Panc1 (cell line): ENCODE measurements at places on chromosomes 3 and 15. TPM values are rescaled to one million over a fixed set of nuclear protein-coding genes. Genes with fewer than 3 reads are reported as not detected.

MUC4 gene
- 0.03 TPM for total RNA-seq

DNA sequence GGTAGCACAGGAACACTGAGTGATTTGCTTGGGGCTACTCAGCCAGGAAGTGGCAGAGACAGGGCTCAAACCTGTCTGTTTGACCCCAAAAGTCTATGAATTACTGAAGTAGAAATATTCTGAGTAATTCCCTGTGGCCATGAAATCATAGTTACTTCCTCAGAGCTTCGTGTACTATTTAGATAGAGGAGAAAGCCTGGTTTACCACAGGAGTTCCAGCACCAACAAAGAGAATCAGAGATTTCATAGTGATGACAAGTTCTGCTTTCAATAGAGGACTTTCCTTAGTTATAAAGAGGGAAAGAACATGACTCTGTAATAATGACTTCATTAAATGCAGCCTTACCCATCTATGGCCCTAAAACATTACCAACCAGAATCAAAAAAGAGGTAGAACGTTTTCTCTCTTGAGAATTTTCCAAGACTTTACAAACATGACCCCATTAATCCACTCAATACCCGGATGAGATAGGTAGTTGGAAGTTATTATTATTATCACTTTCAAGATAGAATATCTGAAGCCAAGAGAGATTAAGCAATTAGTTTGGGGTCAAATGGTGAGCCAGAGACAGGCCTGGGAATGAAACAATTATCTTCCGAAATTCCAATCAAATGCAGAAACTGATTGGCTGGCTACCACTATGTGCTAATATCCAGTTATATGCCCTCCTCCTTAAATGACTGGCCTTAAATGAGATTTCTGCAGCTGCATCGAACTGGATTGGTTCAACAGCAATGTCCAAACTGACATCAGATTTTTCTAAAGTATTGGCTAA, 13.6 kb upstream of the WNT5A start:
- no peak overlapping the region for H3K27ac ChIP-seq
- H3K4me3 ChIP-seq, result no peak overlapping the region
- DNase-seq, result no peak
- no peaks in the 10 kb centered on the region for H3K36me3 ChIP-seq
- H3K4me1 ChIP-seq, result no peaks in the 10 kb centered on the region

DNA sequence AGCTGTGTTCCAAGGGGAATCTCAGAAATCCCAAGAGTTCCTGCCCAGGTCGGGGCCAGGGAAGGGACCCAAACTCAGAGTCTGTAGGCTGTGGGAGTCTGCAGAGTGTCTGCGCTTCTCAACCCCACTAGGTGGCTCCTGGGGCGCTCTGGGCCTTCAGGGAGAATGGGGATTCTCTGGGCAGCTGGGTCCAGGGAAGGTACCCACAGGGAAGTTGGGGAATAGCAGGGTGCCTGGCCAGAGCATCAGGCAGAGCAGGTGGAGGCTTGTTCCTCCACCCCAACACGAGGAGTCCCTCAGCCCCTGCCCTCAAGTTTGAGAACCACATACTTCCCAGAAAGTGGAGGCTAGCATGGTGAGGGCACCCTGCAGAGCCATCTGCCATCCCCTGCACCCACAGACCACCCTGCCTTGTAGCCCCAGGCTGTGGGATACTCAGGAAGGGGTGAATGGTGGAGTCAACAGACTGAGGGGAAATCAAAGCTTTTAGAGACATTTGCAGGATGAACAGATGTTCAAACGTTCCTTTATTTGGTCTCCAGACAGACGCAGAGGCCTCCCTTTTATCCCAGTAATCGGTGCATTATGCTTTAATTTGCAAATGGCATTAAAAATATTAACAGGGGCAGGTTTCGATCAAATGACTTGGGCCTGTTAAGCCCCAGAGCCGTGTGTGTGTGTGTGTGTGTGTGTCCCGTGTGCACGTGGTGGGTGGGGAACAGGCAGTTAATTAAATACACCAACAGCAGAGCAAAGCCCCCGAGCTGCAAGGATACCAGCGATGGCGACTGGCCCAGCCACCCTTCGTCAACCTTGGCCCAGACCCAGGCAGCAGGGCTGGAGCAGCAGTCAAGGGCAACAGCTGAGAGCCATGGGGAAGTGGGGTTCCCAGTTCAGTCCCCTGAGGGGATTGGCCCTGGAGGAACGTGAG, 57.7 kb downstream of the DNAJB8 start:
- no peaks in the 10 kb centered on the region for H3K27me3 ChIP-seq
- H3K36me3 ChIP-seq, result no peaks in the 10 kb centered on the region
- H3K27ac ChIP-seq, result peak overlapping the region; percentile 48
- H3K4me3 ChIP-seq, result no peak overlapping the region

ABTB1 gene
- 6.9 TPM for total RNA-seq

DNA sequence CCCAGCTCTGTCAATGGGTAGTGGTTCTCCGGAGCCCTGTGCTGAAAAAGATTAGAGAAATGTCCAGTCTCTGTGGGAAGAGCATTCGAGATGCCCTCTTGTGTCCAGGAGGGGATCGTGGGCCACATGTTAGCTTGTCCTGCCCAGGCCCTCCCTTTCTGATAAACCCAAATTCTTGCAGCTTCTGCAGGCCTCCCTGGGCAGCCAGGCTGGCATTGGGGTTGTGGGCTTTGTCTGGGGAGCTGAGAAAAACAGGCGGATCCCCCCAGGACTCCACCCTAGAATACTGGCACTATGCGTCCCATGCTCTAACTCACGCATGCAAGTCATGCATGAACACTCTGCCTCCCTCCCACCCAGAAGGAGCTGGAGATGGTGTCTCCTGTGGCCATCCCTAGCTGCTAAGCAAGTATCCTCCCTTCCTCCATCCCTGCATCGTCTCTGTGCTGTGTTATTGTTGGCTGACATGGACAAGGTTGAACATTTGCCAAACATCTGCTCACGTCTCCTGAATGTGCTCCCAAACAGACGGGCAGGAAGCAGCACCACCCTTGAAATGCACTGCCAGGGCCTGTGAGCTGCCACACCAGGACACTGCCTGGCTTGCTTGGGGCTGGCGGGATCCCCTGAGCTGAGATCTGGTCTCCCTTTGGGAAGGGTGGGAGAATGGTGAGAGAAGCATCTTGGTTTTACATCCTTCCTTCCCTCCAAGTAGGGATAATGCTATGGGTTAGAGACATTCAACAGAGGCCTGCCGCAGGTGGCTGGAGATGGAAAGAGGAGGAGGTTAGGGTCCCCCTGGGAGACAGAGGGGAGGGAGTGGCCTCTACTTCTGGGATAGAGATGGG, 26.5 kb downstream of the CFAP161 start:
- H3K27me3 ChIP-seq, result no peaks in the 10 kb centered on the region
- DNase-seq, result no peak
- no peak overlapping the region for H3K27ac ChIP-seq
- H3K4me3 ChIP-seq, result no peak overlapping the region

DNA sequence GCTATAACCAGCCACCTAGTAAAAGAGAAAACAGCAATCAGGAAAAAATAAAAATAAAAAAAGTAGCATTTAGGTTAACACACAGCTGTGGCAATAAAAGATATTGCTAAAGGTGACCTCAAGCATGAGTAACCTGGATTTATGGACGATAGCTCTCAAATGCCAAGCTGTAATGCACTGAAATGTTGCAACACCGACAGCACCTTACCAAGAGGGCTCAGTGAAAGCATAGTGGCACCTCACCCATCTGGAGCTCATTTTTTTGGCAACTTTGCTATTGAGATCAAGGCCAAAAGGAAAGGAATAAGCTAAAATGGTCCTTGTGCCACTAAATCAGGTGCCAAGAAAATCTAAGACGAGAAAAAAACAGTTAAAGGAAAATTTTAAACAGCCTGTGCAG, 2.5 kb downstream of the HACD2 start:
- peak overlapping the region; percentile 21; the same call in 1 of the 2 replicates for H3K27ac ChIP-seq
- no peak overlapping the region for H3K4me3 ChIP-seq
- peaks cover 18% of the 10 kb centered on the region for H3K36me3 ChIP-seq
- DNase-seq, result no peak

PLA2G4D gene
- total RNA-seq, result not detected
